Activated naive CD4-positive, alpha-beta T cell treated with anti-CD3 and anti-CD28 coated beads, Interleukin-2, amount 50 U/mL, for 16 hours (primary cell): ENCODE measurements at places on chromosomes 5 and 9.

DNA sequence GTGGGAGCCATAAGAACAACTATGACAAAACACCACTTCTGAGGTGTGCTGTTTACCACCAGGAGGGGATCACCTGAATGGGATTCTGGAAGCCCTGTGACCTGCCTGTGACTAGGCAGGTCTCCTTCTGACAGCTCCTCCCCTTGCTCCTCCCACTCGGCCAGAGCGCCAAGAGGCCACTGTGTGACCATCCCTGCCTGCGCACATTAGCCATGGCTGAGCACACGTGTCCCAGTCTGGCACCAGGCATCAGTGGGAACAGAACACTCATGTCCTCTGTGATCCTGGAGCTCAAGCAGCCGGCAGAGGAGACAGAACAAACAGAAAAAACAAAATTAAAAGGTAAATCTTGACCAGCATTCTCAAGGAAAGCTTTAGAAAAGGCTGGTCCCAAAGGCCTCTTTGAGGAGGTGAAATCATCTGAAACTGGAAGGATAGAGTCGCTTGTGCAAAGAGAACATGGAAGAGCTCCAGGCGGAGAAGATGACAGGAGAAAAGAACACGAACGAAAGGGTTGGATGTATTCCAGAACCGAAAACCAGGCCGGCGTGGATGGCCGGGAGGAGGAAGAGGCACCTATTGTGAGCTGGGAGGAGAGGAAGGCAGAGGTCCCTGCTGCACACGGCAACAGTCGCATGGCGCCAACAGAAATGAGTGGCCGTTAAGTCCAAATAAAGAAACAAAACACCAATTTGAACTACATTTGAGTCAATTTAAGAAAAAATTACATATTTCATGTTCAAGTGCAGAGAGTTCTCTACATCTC lies 5.1 kb downstream of the MED10 start:
- DNase-seq: no peak

DNA sequence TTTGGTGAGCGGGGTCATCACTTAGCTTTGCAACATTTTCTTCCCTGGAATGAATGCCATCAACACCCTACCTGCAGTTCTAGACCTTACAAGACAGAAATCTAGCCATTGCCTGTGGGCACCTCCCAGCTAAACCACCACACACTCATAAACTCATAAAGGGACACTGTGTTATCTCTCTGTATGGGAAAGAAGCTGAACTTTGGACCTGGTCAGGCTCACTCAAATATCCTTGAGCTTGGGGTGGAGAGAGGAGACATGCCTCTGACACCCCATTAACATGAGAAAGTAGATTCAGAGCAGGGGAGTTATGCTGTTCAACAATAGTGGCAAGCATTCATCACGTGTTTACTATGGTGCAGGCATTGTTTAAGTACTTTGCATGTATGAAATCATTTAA lies 205.6 kb downstream of the ZNF462 start:
- no peak for DNase-seq

DNA sequence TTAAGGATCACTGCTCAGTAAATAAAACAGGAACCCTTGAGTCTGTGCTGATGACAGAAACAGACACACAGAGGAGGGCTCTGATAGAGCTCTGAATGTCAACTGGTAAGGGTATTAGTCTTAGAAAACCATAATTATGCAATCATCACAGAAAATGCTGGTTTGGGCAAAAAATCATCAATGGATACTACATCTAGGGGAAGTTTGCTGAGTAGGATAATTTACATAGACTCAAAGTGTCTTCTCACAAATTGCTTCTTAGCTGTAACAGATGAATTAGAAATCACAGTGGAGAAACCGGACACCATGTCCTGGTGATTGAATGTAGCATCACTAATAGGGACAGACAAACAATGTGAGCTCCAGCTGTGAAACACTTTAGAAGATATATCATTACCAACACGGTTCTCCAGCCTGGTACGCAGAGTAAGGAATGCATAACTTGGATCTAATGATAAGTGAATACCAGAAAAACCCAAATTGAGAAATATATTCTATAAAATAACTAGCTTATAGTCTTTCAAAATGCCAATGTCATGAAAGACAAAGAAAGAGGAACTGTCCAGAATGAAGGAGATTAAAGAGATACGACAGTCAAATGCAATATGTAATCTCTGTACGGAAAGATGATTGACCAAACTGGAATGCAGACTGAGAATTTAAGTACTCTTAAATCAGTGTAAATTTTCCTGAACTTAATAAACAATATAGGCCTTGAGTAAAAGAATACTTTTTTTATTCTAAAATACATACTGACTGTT lies 17.3 kb downstream of the CHD1 start:
- no peak for DNase-seq

DNA sequence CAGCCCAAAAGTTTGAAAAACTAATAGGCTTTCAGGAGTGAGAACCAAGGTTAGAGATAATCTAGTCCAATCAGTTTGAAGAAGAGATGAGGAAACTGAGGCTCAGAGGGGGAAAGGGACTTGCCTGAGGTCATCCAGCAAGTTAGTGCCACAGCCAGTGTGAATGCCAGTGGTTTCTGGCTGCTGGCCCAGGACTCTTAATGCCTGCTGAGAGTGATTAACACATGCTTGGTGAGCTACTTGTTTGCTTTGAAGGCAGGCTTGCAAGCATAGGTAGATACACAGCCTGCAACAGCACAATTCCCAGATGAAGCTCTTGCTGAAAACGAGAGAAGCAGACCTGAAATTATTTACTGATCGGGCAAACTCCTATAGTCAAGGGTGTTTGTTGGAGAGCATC lies 591.6 kb upstream of the SGCD start:
- DNase-seq: no peak

DNA sequence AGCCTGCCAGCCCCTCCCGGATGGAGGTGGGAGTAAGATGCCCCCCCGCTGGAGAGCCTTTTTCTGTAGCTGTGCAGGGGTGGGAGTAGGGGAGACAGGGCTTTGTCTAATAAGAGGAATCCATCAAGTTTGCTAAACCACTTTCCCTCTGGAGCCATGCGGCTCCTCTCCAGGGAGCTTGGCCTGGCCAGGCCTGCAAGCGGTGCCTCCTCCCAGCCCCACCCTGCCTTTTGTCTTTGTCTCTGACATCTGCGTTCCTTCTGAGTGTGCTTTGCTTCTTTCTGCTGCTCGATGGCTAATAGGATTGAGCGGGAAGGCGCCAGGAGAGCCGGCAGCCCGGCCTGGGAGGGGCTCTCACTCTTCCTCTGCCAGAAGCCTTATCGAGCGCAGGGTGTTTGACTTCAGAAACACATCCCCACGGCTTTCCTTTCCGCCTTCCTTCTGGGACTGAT lies 26.7 kb upstream of the FCN1 start:
- no peak for DNase-seq

GRCh38 chr5:10631316-10631996 lies 67.6 kb downstream of the ANKRD33B start:
- no peak for DNase-seq

- no peak for DNase-seq
Measured at GRCh38 chr5:77778881-77779438, 2.8 kb upstream of the TBCA start.

DNA sequence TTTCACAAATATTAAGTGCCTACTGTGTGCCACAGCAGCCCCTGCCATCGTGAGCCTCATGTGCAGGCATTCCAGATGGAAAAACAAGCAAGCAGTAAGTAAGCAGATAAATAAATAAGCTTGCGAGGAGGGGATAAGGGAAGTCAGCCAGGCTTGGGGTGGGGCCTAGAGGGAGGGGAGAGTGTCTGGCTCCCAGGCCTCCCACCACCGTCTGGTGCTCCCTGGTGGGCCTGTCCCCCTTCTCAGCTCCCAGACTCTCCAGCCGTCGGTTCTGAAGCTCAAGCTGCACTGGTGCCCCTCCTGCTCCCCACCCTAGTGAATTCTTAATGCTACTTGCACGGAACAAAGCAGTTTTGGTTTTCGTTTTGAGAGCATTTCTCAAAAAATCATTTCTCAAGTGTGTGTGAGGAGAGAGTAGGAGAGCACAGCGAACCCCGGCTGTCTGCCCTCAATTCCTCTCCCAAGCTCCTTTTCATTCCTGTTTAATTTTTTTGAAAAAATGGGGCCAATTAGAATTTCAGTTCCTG lies 6.6 kb upstream of the IER5L start:
- no peak for DNase-seq

DNA sequence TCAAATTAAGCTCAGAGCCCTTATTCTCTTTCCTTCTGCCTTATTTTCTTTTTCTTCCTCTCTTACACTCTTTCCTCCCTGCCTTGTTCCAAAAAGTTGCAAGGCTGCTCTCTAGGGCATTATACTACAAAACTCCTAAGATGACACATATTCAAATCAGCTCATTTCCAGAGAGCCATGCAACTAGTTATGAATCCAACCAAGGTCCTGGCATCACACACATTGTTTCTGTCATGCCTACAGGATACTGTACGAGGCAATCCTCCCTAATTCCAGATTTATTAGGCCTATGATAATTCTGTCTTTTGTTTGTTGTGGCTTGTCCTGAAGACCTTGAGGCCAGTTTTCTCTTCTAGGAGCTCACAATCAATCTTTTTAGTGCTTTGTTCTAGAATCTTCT lies 87.0 kb upstream of the TBCA start:
- DNase-seq: no peak

GRCh38 chr9:111076519-111076918 lies 38.2 kb upstream of the LPAR1 start:
- DNase-seq: no peak

- DNase-seq: no peak
Measured at GRCh38 chr5:168885324-168886120, 306.4 kb upstream of the PANK3 start.

DNA sequence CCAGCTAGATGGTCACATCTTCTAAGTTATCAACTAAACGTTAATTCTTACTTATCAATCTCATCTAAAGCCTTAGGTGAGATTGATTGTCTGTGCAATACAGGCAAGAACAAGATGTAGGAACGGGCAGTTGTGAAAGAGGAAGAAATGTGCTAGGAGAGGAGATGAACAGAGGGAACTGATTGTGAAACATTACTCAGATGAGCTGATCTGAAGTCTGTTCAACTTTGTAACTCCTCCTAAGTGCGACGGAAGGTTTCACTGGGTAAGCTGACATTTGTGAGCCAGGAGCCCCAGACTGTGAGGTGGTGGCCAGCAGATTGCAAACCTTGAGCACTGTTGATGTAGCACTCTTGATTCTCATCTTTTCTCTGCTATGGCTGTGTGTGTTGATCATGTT lies 204.1 kb downstream of the CD180 start:
- no peak for DNase-seq

- no peak for DNase-seq
Measured at GRCh38 chr5:86689103-86689729, 71.5 kb downstream of the COX7C start.

- DNase-seq: no peak
Measured at GRCh38 chr5:88696466-88696865, 186.5 kb downstream of the MEF2C start.

- DNase-seq: no peak
Measured at GRCh38 chr5:44952376-44952775, 143.6 kb downstream of the MRPS30 start.

- no peak for DNase-seq
Measured at GRCh38 chr5:6565492-6565891, 67.4 kb downstream of the NSUN2 start.

GRCh38 chr5:90308787-90309585 lies 100.6 kb downstream of the CETN3 start:
- no peak for DNase-seq

- no peak for DNase-seq
Measured at GRCh38 chr5:178214160-178214803, 9.9 kb downstream of the HNRNPAB start.

DNA sequence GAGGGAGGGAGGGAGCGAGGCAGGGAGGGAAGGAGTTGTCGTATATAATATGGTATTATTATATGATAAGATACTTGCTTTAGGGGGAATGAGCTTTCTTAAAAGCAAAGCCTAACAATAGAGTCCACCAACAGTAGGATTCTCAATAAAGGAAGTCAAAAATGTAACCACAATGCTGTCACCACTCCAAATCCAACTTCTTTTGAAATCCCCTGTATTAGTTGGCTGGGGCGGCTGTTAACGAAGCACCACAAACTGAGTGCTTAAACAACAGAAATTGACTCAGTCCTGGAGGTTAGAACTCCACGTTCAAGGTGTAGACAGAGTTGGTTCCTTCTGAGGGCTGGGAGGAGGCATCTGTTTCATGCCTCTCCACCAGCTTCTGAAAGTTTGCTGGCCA lies 23.1 kb downstream of the GAS1 start:
- DNase-seq: no peak

DNA sequence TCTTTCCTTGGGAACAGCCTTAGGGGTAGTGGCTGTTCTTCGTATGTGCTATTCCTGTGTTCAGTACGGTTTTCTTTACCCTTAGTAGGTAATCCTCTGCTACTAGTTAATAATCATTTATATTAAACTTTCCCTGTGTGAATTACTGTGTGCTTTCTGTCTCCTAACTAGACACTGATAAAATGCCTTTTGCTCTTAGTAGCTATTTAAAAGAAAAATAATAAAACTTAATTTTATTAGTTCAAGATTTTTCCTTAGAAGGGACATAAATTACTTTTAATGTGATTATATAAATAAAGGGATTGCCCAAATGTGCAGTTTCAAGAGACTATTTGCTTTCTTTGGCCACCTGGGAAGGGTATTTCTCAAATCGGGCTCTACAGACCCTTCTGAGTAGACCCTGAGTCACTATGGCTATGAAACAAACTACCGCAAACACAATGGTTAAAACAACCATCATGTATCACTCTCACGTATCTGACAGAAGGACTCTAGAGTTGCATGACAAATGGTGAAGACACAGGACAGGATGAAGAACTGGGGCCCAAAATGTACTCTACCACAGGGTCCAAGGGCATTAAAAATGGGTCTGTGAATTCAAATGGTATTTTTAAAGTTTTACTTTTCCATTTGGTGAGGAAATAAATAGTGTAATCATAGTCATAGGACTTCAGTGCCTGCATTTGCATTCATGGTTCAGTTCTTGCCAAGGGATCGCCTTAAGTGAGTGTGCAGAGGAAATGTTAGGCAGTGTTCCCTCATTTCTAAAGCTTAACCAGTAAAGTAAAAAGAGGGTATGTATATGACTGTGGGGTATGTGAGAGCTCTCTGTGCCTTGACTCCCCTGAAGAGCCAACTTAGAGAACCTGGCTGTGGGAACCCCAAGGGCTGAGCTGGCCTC lies 97.0 kb downstream of the TSSK1B start:
- no peak for DNase-seq

- no peak for DNase-seq
Measured at GRCh38 chr9:83312537-83312936, 225.7 kb downstream of the FRMD3 start.

DNA sequence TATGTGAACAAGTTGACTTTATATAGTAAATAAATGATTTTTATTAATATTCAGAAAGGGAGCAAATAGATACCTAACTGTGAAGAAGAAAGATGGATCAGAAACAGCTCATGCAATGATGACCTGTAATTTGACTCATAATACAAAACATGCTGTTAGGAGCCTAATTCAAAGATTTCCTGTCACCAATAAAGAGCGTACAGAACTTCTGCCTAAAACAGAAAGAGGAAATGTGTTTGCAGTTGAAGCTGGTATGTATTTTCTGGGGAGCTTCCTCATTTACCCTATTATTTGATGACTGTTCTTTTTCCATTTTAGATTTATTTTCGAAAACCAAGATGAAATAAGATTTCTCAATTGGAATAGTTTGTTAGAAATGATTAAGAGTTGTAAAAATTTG lies 11.4 kb downstream of the YTHDC2 start:
- DNase-seq: no peak

GRCh38 chr5:93622240-93622885 lies 39.3 kb downstream of the NR2F1 start:
- no peak for DNase-seq

- no peak for DNase-seq
Measured at GRCh38 chr5:14407746-14408175, 173.8 kb upstream of the OTULINL start.
